ENCODE measurements at places on chromosomes 4 and X. TPM values are rescaled to one million over a fixed set of nuclear protein-coding genes. Genes with fewer than 3 reads are reported as not detected.

DNA sequence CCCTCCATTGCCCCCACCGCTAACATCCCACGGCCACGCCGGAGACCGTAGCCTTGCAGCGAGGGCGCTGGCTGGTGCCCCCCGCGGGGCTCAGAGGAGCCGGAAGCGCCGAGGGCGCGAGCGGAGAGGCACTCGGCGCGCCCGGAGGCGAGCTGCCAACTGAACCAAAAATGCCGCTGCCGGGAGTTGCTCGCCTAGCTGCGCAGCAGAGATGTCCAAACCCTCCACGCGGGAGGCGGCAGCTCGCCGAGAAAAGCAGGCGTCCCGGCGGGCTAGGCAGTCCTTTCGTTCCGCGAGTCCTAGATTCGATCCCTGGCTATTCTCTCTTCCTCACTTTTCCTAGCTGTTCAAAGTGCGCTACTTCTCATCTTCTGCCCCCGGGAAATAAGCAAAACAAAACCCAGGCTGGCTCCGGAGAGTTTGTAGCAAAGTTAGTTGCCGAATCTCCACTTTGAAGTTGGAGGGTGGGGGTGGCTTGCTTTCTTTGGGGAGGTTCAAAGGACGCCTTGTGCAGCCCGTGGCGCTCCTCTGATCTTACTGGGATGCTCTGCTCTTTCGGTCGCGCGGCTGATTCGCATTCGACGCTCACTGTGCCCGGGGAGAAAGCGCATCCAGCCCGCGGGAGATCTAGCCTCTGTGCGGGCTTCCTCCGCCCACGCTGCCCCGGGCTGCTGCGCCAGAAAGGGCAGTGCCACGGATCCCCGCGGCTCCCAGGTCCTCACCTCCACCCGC lies 723 bp downstream of the NKX6-1 start:
- peak overlapping the region; percentile 82 for H3K4me3 ChIP-seq
- H3K4me1 ChIP-seq = peaks cover 14% of the 10 kb centered on the region
- peak overlapping the region; percentile 3 for H3K27ac ChIP-seq
- peak; percentile 63 for DNase-seq
- peaks cover 27% of the 10 kb centered on the region for H3K36me3 ChIP-seq

DNA sequence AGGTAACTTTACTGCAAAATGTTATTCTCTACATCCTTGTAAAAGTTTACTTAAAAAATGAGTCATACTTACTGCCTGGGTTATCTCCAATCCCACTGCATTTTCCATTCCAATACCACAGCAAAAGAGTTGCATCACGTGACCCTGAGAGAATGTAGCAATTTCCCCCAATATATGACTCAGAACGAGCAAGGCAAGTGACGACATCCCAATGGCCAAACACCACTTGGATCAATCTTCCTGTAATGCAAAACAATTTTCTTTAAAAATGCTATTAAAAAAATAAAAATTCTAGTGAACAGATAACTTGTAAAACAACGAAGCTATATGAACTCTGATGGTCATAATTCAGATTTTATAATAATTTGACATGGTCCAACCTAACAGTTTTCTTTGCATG lies 224.3 kb downstream of the DCLK2 start:
- no peaks in the 10 kb centered on the region for H3K36me3 ChIP-seq
- H3K27ac ChIP-seq = no peak overlapping the region
- peaks cover 25% of the 10 kb centered on the region for H3K4me1 ChIP-seq
- peak; percentile 63 for DNase-seq
- H3K27me3 ChIP-seq = no peaks in the 10 kb centered on the region

- no peaks in the 10 kb centered on the region for H3K27me3 ChIP-seq
- DNase-seq = peak; percentile 66
- H3K4me1 ChIP-seq = peaks cover 8% of the 10 kb centered on the region
- H3K27ac ChIP-seq = no peak overlapping the region
Measured at GRCh38 chr4:1777822-1778641, 15.1 kb upstream of the FGFR3 start.

DNA sequence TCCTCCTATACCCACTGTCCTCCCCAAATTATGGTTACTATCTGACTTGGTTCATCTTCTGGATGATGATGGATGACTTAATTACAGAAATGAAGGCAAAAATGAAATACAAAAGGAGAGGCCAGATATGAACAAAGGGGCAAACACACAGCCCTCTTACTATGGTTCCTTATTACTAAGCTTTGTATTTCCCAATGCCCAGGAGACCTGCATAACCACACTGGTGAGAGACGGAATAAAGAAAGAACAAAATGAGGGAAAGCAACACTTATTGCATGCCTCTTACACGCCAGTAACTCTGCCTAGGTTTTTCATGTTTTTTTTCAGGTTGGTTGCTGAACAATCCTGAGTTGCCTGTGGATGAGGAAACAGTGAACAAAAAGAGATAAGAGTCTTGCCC lies 120.5 kb downstream of the SLC10A7 start:
- H3K4me1 ChIP-seq = no peaks in the 10 kb centered on the region
- no peak overlapping the region for H3K4me3 ChIP-seq
- H3K36me3 ChIP-seq = no peaks in the 10 kb centered on the region
- no peaks in the 10 kb centered on the region for H3K27me3 ChIP-seq

DNA sequence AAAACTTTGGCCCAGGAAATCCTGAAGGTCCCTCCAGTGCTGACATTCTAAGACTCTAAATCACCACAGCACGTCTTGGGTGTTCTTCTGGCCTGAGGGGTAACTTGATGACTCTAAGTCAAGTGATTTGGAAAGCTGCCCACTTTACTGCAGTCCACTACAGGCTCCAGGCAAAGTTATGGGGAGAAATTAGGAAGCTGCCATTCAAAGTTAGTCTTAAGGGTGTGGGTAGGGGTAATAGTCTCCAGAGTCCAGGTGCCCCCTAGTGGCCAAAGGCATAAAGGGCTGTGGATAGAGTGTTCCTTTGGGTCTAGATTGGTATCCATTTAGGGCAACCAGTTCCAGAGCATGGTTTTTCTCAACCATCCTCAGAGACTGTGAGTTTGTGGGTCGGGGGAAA lies 38.7 kb upstream of the SLC16A2 start:
- H3K4me1 ChIP-seq = peaks cover 17% of the 10 kb centered on the region
- H3K4me3 ChIP-seq = no peak overlapping the region
- H3K36me3 ChIP-seq = no peaks in the 10 kb centered on the region

DNA sequence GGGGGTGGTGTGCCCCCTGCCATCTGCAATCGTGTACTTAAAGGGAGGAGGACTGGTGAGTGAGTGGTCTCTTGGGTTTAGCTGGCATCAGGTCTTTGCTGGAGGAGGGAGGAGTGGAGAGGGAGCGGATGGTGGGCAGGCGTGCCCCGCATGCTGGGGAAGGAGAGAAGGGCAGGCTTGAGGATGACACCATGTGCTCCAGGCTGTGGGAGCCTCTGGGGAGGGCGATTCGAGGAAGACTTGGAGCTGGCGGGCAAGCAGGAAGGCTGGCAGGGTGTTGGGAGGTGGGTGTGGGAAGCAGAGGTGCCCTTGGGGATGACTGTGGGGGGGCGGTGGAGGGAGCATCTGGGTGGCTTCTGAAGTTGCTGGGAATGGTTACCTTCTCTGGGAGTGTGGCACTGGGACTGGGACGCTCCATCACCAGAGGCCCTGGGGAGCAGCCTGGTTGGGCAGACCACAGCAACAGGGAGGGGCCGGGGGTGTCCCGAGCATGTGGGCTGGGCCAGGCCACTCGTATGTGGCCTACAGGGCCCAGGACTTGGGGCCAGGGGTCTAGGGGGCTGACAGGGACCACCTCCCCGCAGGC lies 30.8 kb upstream of the AFAP1 start:
- DNase-seq = no peak
- H3K36me3 ChIP-seq = no peaks in the 10 kb centered on the region
- no peak overlapping the region for H3K4me3 ChIP-seq
- no peaks in the 10 kb centered on the region for H3K27me3 ChIP-seq
- peaks cover 56% of the 10 kb centered on the region for H3K4me1 ChIP-seq

HMX1 gene
- not detected for total RNA-seq

ATP10D gene
- total RNA-seq = 12.1 TPM

DNA sequence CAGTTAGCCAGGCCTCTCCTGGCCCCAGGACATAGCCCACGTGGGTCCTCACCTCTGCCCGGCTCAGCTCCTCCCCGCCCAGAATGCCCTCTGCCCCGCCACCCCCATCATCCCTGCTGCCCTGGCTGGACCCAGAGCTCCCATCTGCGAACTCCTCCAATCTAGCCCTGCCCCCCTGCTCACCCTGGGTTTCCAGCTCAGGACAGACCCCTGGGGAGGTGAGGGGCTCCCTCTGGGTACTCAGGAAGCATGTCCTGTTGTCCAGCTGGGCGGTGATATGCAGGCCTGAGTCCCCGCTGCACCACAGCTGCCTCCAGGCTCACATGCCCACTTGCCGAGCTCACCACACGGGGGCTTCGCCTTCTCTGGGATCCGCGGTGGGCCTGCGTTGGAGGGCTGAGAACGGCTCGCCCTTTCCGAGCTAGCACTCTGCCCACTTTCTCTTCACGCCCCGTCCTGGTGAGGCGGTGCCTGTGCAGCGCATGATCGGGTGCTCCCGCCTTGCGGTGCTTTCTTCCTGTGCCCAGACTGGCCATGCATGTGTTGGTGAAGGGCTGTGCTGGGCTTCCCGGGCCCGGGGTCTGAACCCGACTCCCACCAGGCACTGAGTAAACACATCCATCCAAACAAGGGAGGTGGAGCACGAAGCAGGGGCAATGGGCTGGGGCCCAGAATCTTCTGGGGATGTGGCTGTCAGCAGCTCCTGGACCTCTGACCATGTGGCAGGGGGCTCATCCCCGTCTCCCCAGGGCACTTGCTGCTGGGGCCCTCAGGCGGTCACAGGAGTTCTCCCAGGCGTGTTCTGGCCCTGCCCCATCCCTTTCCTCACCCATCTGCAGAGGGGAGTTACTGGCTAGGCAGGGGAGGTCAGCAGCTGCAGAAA lies 74.3 kb downstream of the RGS12 start:
- no peaks in the 10 kb centered on the region for H3K27me3 ChIP-seq
- no peaks in the 10 kb centered on the region for H3K36me3 ChIP-seq
- no peak overlapping the region for H3K27ac ChIP-seq
- peaks cover 20% of the 10 kb centered on the region for H3K4me1 ChIP-seq

GRCh38 chr4:105277702-105278101 lies 131.0 kb downstream of the TET2 start:
- H3K36me3 ChIP-seq = peaks cover 30% of the 10 kb centered on the region
- DNase-seq = no peak
- H3K27ac ChIP-seq = no peak overlapping the region
- H3K4me3 ChIP-seq = no peak overlapping the region

DNA sequence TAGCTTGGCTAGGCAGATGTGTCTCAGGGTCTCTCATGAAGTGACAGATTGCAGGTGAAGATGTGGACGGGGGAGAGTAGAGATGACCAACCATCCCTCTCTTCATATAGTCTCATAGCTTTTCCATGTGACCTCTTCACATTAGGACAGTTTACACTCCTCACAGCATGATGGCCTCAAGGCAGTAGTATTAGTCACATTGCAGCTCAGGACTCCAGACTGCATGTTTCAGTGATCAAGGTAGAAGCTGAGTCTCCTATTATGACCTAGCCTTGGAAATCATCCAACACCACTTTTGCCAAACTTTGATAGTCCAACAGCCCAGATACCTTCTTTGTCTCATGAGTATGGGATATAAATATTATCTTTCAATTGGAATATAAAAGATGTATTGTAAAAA lies 147.7 kb downstream of the GASK1B start:
- peaks cover 13% of the 10 kb centered on the region for H3K4me1 ChIP-seq
- no peak for DNase-seq
- H3K36me3 ChIP-seq = no peaks in the 10 kb centered on the region
- no peak overlapping the region for H3K4me3 ChIP-seq
- no peaks in the 10 kb centered on the region for H3K27me3 ChIP-seq
- no peak overlapping the region for H3K27ac ChIP-seq

- no peak overlapping the region for H3K4me3 ChIP-seq
- H3K27me3 ChIP-seq = no peaks in the 10 kb centered on the region
- no peak overlapping the region for H3K27ac ChIP-seq
- no peaks in the 10 kb centered on the region for H3K36me3 ChIP-seq
- H3K4me1 ChIP-seq = no peaks in the 10 kb centered on the region
Measured at GRCh38 chrX:40945361-40945713, 139.9 kb upstream of the USP9X start.

GRCh38 chr4:153469031-153469430 lies 2.9 kb downstream of the TMEM131L start:
- H3K27ac ChIP-seq = no peak overlapping the region
- no peak for DNase-seq
- no peak overlapping the region for H3K4me3 ChIP-seq
- no peaks in the 10 kb centered on the region for H3K27me3 ChIP-seq
- H3K4me1 ChIP-seq = peaks cover 27% of the 10 kb centered on the region

DNA sequence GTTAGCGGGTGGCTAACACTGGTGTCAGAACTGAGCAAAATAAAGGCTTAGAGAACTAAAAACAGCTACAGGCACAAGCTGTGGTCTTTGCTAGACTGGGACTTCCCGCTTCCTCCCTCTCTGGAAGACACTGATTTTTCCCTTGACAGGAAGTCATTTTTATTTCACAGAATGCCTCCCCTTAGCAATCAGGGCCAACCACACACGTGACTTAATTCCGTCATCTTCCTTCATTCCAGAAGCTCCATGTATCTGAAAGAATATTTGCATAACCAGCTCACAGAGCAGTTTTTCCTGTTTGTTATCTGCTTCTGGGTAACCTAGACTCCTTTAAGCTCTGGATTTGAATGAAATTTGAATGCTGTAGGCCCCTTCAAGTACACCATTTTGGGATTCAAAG lies 327.5 kb upstream of the FRG1 start:
- H3K4me3 ChIP-seq = no peak overlapping the region
- no peaks in the 10 kb centered on the region for H3K36me3 ChIP-seq
- H3K27ac ChIP-seq = no peak overlapping the region
- no peaks in the 10 kb centered on the region for H3K4me1 ChIP-seq
- DNase-seq = no peak
- no peaks in the 10 kb centered on the region for H3K27me3 ChIP-seq

- H3K4me1 ChIP-seq = no peaks in the 10 kb centered on the region
- no peak overlapping the region for H3K4me3 ChIP-seq
- no peaks in the 10 kb centered on the region for H3K27me3 ChIP-seq
Measured at GRCh38 chrX:9489234-9489633, 24.4 kb downstream of the TBL1X start.

DNA sequence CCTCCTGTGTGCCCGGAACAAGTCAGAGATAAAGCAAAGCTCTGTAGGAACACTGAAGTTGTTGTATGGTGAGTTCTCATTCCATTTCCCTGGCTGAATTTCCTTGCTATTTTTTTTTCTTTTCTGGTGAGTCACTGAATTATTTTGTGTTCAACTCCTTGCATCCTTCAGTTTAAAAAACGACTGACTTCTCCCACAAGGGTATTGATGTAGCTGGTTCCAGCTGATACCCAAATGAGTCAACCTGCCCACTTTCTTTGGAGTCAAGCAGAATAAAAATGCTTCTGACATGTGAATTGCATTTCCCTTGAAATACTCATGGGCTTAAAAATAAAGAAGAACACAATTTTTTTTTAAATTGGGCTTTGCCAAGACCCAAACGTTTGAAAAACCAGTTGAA lies 85.5 kb downstream of the SHOX start:
- H3K27ac ChIP-seq = no peak overlapping the region
- no peaks in the 10 kb centered on the region for H3K27me3 ChIP-seq
- DNase-seq = no peak
- H3K4me1 ChIP-seq = no peaks in the 10 kb centered on the region

DNA sequence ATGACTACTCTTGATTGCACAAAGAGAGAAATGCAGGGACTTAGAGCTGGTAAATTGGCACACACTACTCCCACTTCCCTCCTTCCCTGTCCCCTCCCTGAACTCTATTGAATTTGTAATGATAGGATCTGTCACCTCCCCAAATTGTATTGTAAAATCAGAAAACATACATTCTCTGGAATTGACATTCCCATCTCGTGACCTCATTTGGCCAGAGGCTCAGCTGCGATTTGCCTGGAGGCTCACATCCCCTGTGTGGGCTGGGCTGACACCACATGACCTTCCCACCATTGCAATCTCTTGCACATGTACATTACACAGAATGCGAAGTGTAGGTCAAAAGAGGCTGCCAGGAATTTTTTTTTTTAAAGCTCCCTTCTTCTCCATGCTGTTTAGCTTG lies 172.1 kb downstream of the MID1IP1 start:
- DNase-seq = peak; percentile 5
- no peak overlapping the region for H3K27ac ChIP-seq
- H3K27me3 ChIP-seq = no peaks in the 10 kb centered on the region
- no peaks in the 10 kb centered on the region for H3K36me3 ChIP-seq
